ENCODE measurements at places on chromosomes 3 and 15. TPM values are rescaled to one million over a fixed set of nuclear protein-coding genes. Genes with fewer than 3 reads are reported as not detected.

The XRN1 gene
- total RNA-seq, result 40.3 TPM

The GOLGA6B gene
- total RNA-seq, result not detected

The CYP1A1 gene
- total RNA-seq, result under 0.01 TPM

The AMIGO3 gene
- under 0.01 TPM for total RNA-seq

The ITIH4 gene
- total RNA-seq, result 2.6 TPM

The C15orf62 gene
- under 0.01 TPM for total RNA-seq

The SNX22 gene
- total RNA-seq, result 0.17 TPM

The ATP13A5 gene
- total RNA-seq, result not detected

The NMNAT3 gene
- 2.8 TPM for total RNA-seq

The LMOD3 gene
- total RNA-seq, result 0.51 TPM

The COL8A1 gene
- total RNA-seq, result 24.7 TPM

The USP4 gene
- total RNA-seq, result 28.7 TPM

The NAALADL2 gene
- total RNA-seq, result 11.6 TPM

The PPARG gene
- 14.9 TPM for total RNA-seq

The PDZRN3 gene
- total RNA-seq, result 47.5 TPM

The LRTM1 gene
- not detected for total RNA-seq

The TAGLN3 gene
- total RNA-seq, result 0.51 TPM

The CRYBG3 gene
- total RNA-seq, result 29.9 TPM

Measured in fibroblast of lung (primary cell).